ENCODE measurements at places on chromosomes 11 and 22.

GRCh38 chr11:60762851-60763691, 6.4 kb downstream of the MS4A15 start:
- no peak for DNase-seq

GRCh38 chr22:44080936-44081861, 57.1 kb downstream of the PARVB start:
- peak; percentile 59 for DNase-seq

- no peak for DNase-seq
Measured at GRCh38 chr22:45305456-45306075, 4.2 kb upstream of the FAM118A start.

DNA sequence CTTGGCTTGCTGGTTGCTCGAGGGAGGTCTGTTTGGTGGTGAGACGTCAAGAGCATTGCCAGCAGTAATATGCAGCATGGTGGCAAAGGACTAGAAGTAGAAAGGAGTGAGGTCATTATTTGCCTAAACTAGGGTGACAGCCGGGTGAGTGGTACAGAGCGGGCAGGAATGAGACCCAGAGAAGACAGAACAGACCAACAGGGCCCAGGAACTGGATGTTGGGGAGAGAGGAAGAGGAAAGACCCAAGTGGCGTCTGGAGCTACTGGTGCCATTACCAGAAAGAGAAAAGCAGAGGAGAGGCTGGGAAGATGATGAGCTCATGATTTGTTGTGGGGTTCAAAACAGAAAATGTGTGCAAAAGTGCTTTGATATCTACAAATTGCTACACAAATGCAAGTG, 158.7 kb downstream of the ENTHD1 start:
- DNase-seq = no peak

GRCh38 chr11:6351782-6352382, 31.6 kb upstream of the CAVIN3 start:
- no peak for DNase-seq

DNA sequence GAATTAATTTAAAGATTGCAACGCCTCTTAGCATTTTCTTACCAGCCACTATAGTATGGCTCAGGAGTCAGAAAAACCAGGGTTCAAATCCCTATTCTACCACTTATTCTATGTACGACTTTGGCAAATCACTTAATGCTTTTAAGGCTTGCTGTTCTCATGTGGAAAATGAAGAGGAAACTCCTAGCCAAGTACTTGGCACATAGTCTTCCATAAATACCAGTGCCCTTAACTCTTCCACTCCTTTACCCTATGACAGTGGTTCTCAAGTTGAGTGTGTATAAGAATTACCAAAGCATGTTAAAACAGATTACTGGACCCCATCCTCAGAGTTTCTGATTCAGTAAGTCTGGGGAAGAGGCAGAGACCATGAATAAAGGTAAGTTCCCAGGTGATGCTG, 107.6 kb downstream of the RBFOX2 start:
- DNase-seq = no peak

- DNase-seq = no peak
Measured at GRCh38 chr11:31788085-31788484, 23.0 kb downstream of the PAX6 start.

DNA sequence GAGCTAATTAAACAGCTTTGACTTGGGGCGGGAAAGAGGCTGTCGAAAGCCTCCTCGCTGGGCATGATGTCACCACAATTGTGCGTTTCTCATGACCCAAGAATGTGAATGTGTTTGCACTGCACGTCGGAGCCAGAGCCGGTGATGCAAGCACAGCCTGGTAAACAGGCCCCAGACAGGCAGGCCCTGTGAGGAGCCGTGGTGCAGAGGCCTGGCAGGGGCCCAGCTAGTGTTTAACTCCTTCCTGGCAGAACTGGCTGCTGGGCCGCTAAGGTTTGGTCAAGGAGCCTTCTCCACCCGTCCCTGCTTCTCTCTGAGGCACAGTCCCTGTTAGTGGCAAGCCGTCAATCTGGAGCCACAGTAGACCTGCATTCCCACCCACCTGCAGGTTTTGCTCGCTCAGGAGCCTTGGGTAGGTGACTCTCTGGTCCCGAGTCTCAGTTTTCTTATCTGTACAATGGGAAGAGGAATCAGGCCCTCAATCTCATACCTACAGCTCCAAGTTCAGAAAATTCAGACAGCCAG, 25.4 kb upstream of the SMTN start:
- no peak for DNase-seq

- DNase-seq = no peak
Measured at GRCh38 chr22:32119568-32120235, 39.4 kb downstream of the C22orf42 start.

GRCh38 chr11:65501186-65501471, 2.3 kb downstream of the MALAT1 start:
- no peak for DNase-seq

- DNase-seq = no peak
Measured at GRCh38 chr11:19880088-19880345, 167.4 kb downstream of the NAV2 start.

DNA sequence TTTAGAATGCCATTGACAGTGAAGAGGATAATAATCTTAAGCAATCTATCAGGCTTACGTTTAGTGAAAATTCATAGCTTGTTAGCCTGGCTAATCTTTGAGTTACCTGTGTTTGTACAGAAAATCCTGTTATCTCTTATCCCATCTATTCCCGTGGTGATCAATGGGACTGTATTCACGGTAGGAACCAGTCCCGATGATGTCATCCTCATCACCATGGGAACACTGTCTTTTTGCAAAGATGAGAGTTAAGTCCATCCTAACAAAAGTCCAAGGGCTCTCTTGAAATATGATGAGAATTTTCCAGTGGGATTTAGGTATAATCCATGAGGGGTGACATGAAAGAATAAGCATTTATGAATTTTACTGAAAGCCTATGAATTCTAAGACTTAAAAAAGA, 762.2 kb downstream of the ETS1 start:
- no peak for DNase-seq

DNA sequence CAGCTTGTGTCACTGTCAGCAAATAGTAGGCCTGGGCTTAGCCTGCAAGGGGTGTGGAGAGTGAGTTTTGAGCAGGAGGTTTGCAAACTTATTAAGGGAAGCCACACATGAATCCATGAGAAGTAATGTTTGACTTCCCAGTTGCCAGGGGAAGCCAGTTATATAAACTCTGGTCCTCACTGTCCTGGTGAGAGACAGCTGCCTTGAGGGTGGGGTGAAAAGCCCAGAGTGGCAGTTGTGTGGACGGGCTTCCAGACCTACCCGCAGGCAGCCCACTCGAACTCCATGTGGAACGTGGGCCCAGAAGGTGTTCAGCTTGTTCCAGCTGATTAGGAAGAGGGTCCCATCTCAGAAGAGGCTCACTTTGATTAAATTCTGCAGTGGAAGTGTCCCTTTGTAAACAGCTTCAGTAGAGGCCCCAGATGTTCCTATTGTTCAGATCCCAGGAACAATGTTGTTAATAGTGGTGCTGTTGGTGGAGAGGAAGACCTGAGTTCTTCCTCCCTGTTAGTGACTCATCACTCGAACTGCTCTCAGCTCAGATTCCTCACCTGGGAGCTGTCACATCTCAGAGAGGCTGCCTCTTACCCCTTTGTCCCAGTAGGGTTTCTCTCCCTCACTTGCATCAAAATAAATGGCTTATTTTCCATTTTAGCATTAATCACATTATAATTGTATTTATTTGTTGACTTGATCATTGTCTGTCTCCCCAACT, 63.4 kb downstream of the GRAMD1B start:
- no peak for DNase-seq

- no peak for DNase-seq
Measured at GRCh38 chr11:16448123-16448717, 91.9 kb upstream of the SOX6 start.

DNA sequence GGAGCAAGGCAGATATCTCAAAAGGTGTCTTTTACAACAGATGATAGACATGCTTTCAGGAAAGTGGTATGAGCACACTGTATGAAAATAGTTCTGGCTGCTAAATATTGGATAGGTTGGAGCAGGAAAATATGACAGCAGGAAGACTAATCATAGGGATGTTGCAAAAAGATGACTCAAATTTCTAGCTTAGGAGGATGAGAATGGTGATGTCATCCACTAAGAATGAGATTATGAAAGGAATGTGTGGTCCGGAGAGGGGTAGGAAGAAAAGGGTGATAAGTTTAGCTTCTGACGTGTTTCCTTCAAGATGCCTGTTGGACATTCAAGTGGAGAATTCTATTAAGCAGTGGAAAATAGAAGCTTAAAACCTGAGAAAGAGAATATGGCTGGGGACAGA, 46.4 kb downstream of the RCN1 start:
- no peak for DNase-seq

GRCh38 chr11:25961539-25961938, 370.4 kb upstream of the ANO3 start:
- DNase-seq = no peak

DNA sequence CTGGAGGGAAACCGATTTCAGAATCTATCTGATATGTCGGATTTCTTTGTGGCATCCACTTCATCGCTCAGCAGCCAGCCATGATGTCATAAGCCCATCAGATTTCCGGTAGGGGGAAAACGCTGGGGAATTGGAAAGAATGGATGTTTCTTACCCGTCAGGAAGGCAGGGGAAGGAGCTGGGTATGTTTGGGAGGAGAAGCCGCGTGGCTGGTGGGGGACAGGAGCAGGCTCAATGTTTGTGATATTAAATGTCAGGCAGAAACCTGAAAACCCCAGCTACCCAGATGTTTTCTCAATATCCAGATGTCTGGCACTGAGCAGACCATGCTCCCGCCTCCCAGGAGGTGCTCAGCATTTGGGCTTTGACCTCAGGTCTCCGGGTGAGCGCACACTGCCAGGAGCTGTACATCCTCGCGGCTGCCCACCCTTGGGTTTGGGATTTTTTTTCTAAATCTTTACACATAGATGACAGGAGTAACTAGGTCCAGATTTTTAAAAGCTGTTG, 67.5 kb downstream of the NFAM1 start:
- DNase-seq = no peak

- no peak for DNase-seq
Measured at GRCh38 chr11:121154486-121155314, 53.7 kb downstream of the TECTA start.

- no peak for DNase-seq
Measured at GRCh38 chr11:95100191-95100648, 10.6 kb downstream of the ENDOD1 start.

GRCh38 chr11:128498721-128499245, 88.6 kb downstream of the ETS1 start:
- no peak for DNase-seq

DNA sequence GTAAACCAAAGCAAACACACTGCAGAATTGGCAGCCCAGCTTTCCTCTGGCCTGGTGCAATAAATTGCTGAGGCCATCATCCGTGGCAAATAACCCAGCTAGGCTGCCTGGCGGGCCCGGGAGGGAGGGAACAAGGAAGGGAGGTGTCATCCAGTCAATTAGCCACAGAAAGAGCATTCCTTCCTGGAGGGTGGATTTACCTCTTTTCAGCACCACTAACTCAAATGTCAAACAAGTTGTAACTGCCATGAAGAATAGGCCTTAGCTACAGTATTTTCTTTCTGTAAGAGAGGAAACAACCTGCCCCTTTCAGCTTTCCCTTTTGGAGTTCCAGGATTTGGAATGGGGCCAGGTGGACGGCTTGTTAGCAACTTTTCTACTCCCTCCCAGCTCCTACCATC, 163.8 kb upstream of the BDNF start:
- no peak for DNase-seq

DNA sequence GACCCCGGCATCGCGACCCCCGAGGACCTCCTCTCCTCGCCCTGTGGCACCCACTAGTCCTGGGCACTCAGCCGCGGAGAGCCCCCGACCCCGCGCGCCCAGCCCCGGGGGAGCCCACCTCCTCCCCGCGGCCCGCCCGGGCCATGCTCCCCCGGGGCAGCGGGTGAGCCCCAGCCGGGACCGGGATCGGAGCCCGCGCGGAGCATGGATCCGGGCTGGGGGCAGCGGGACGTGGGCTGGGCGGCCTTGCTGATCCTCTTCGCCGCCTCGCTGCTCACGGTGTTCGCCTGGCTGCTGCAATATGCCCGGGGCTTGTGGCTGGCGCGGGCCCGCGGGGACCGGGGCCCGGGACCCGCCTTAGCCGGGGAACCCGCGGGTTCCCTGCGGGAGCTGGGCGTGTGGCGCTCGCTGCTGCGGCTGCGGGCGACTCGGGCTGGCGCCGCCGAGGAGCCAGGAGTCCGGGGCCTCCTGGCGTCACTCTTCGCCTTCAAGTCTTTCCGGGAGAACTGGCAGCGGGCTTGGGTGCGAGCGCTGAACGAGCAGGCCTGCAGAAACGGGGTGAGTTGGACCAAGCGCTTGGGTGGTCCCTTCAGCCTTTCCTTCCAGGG, 498 bp downstream of the C2CD2L start:
- no peak for DNase-seq

- no peak for DNase-seq
Measured at GRCh38 chr11:86171627-86172026, 72.9 kb upstream of the EED start.

GRCh38 chr11:4072668-4073285, 21.8 kb upstream of the RRM1 start:
- DNase-seq = peak; percentile 48

GRCh38 chr22:22603470-22603947, 40.9 kb upstream of the GGTLC2 start:
- no peak for DNase-seq

DNA sequence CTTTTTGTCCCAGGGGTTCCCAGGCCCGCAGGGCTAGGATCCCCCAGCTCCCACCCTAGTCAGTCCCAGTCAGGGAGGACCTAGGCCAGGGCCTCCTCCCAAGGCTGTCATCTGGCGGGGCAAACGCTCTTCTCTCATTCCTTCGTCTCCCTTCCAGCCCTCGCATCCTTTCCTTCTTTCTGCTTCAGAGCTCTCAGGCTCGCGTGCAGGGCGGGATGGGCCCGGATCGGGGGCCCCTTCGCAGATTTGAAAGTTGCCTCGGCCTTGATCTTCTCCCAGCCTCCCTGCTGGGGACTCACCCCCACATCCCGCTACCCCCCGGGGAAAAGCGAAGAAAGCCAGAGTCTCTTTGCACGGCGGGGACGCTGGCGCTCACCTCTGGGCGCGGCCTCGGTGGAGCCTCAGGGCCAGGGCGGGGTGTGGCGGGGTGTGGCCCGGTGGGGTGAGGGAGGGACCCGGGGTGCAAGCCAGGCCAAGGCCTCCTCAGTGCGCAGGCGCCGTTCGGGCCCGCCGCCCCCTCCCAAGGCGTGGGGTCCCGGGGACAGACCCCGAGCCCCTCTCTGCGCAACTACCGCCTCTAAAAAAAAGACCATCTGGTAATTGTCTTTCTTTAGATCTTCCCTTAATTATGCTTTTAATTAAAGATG, 14.8 kb upstream of the PAX6 start:
- DNase-seq = no peak

DNA sequence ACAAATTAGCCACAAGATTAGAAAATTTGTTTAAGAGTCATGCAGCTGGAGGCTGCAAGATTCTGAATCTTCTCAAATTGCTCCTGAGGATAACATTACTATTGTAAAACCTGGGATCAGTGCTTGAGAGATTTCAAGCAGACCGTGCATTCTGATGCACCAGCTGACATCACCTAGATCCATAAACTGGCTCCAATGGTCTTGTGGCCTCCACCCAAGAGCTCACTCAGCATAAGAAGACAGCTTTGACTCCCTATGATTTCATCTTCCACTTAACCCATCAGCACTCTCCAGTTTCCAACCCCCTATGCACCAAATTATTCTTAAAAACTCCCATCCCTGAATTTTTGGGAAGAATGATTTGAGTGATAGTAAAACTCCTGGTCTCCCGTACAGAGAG, 1007.9 kb upstream of the TENM4 start:
- no peak for DNase-seq

GRCh38 chr11:13841393-13841792, 121.1 kb upstream of the SPON1 start:
- DNase-seq = no peak
